Substantia nigra (tissue), 51 donors: ENCODE measurements at places on chromosomes 3 and 15.

DNA sequence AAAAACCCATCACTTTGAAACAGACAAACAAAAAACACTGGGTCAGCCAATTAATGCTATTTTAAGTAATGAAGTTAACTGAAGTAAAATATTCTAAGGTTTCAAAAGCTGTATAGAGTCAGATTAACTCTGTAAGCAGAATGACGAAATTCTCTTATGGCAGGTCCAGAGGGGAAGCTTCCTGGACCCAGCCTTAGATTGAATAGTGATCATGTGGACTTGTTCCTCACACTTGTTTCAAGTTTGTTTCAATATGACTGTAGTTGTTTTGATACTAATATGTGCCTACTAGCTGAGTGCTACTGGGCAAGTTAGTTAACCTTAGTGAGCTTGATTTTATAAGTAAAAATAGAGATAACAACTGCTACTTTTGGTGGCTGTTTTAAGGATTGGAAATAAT, 32.6 kb downstream of the PLS1 start:
- DNase-seq, result no peak

- no peak for DNase-seq
These were observed 145.9 kb upstream of the LRRFIP2 start for GRCh38 chr3:37320276-37320675.

DNA sequence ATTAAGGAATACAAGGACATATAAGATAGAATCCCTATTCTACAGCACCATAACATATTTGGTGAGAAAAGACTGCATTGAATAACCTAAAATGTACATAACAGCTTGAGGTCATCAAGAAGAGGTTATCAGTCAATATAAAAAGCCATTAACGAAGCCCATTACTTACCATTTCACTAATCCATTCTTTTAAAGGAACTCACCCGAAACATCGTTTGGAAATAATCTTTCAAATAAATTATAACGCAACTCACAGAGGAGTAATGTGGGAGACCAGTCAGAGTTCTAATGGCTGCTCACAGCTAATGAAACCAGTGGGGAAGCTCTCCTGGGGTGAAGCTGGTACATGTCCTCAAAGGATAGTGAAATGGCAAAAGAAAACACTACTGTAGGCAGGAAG, 188.4 kb downstream of the TBC1D5 start:
- DNase-seq, result no peak

GRCh38 chr3:24149032-24149431, 203.9 kb downstream of the NR1D2 start:
- no peak for DNase-seq

- no peak for DNase-seq
These were observed 164.3 kb downstream of the ECT2 start for GRCh38 chr3:172914854-172915253.

DNA sequence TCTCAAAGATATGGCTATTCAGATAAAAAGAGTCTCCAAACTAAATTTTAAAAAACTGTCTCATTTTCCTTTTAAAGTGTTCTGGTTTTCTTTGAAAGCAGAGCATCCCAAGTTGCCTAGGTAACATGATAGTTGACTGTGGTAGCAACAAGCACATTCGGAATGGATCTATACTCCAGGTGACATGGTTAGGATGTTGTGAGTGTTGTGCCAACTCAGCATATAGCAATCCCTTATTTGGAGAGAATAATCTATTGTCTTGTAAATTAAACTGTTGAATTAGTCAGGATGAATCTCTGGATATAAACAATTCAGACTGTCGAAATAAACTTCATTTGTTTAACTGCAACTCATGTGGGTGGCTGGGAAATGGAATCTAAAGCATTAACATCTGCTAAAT, 418.6 kb downstream of the TUSC7 start:
- DNase-seq, result no peak

GRCh38 chr3:21804330-21804729, 53.3 kb upstream of the ZNF385D start:
- DNase-seq, result no peak

GRCh38 chr3:32391643-32392535, at the start of gene CMTM7:
Gene CMTM7 (plus strand): TSS chr3:32391853. CDS start chr3:32391907, 54 bp downstream.
- no peak for DNase-seq

- DNase-seq, result no peak
These were observed 656.0 kb upstream of the GRM7 start for GRCh38 chr3:6204891-6205290.

DNA sequence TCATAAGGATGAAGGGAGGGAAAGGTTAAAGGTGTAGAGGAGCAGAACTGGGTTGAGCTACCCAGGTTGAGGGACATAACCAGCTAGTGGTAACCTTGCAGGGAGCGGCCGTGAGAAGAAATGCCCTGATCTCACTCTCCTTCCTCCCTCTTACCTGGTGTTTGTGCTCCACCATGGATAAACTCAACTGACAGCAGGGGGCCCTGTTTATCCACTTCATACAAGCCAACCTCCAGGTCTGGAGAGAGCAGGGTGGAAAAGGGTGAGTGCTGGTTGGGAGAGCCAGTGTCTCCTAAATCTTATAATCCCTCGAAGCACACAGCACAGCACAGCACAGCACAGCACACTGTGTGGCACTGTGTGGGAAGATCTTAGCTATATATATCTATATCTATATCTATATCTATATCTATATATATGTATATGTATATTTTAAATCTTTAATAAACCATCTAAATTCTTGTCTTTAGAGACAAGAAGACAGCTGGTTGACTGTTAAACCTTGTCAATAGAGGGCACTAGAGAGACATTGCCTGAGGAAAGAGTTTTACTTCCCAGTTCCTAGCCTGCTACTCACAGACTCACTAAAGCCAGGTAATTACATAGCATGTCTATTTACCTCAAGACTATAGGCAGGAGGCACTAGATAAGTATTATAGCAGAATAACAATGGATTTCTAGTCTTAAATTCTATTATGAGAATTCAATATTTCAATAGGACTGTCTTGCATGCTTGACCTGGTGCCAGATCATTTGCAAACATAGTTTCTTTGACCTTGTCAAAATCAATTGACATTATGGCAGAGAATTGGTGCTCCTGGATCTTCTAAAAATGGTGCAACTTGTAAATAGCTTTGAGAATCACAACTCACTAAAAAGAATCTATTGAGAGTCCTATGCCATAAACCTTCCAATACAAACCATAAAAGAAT, 21.7 kb upstream of the FMN1 start:
- DNase-seq, result no peak

- DNase-seq, result no peak
These were observed 397.4 kb downstream of the FEZF2 start for GRCh38 chr3:61975936-61976335.

DNA sequence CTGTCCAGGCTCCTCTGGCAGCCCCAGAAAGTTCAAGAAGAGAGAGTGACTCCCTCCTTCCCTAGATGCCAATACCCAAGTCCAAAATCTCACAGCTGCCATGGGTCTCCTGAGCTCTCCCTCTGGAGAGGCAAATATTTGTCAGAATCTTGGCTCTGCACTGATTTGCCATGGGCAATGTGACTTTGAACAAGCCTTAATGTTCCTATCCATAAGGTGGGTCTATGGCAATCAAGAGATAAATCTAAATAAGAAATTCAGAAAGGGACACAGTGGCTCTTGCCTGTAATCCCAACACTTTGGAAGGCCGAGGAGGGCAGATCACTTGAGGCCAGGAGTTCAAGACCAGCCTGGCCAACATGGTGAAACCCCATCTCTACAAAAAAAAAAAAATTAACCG, 12.4 kb upstream of the WNT7A start:
- no peak for DNase-seq

GRCh38 chr15:69511015-69511414, 58.4 kb downstream of the RPLP1 start:
- no peak for DNase-seq

GRCh38 chr3:126991366-126992200, 8.7 kb downstream of the PLXNA1 start:
- no peak for DNase-seq

DNA sequence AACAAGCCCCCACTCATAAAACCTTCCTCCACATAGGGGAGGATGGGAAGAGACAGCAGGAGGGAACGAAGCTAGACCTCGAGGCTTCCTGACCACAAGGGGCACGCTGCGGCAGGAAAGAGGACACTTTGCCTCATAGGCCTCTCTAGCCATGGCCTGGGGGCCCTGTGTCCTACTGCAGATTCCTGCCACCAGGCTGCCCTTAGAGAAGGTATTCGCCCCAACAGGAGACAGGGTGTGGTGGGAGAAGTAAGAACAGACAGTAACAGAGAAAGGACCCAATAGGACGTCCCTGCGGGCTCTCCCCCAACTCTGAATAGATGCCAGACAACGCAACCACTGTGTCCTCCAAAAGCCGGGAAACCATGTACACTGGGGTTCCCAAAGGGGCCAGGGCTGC, 36.8 kb downstream of the ADCY5 start:
- no peak for DNase-seq

GRCh38 chr3:196193736-196194541, 17.3 kb downstream of the ZDHHC19 start:
- no peak for DNase-seq

DNA sequence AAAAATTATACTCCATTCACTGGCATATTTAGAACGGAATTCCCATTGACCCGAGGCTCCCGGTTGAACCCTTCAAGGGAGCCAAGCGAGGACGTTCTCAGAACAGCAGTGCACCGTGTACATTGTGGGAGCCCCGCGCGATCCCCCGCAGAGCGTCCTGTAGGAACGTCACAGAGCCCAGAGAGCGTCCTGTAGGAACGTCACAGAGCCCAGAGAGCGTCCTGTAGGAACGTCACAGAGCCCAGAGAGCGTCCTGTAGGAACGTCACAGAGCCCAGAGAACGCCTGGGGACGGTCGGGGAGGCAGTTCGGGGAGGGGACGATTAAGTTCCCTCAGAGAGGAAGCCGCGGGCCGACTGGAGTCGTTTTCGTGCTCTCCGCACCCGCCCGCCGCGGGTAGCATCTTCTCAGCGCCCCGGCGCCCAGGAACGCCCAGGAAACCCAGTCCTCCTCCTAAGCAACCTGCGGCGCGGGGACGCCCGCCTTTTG, 506 bp upstream of the ATP1B3 start:
- DNase-seq, result peak; percentile 62

DNA sequence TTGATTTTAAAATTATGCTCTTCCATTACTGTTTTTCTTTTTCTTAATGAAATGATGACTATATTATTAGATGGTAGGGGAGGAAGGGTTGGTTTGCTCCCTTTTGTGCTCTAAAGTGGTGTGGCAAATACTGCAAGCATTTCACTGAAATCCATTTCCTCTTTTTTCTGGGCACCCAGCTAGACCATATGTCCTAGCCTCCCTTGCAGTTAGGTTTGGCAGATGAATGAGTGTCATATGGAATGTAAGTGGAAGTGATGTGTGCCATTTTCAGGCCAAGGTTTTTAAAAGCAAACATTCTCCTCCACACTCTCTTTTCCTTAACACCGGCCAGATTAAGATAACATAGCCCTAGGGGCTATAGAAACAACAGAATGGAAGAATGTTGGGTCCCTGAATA, 363.0 kb downstream of the FGF12 start:
- no peak for DNase-seq

DNA sequence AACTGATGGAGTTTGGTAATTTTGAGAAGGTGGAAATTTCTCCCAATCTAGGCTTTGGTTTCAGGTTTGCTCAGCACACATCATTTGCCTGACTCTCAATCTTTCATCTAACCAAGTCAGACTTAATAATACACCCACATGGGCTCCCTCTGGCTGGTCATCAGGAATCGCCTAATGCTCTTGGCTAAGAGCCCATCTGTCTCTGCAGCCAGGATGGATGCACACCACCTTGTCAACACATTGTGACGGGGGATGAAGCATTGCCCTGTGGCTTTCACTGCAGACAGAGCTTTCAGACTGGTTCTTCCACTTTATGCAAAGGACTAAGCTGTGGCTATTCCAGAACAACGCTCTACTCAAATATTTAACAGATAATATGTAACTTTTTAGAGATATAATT, 3.0 kb upstream of the HDGFL3 start:
- DNase-seq, result no peak

DNA sequence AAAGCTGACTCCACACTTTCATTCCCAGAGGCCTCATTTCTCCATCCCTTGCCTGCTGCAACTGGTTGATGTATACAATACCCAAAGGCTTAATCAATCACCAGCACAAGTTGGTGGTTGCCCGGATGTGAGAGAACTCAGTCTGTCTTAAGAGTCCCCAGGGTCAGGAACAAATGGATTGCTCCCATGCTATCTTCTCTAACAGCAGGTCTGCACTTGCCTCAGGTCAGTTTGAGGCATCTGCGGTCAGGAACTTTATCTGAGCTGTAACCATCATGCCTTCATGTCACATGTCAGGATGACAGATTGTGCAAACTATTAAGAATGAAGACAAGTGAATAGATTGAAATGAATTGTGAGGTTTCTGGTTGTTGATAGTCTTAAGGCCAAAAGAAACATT, 56.1 kb downstream of the BFSP2 start:
- no peak for DNase-seq

GRCh38 chr3:101261506-101261905, 58.9 kb downstream of the IMPG2 start:
- DNase-seq, result no peak

GRCh38 chr3:100902572-100902971, 90.6 kb downstream of the ABI3BP start:
- DNase-seq, result no peak

- no peak for DNase-seq
These were observed 56.5 kb upstream of the RASA2 start for GRCh38 chr3:141430316-141430715.

DNA sequence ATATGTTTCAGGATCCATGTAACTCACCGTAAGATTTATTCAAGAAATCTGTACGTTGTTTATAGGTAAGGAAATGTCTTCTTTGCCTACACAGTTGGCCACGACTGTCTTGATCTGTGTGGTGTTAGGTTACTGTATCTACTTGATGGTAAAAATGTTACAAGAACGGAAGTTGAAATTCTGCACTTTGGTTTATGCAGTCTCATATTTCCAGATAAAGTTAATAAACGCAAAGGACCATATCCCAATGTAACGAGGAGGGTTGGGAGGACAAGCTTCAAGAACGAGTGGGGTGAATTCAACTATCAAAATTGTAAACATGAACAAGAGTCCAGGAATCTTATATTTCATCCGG, 1.0 kb downstream of the USF3 start:
- DNase-seq, result no peak

DNA sequence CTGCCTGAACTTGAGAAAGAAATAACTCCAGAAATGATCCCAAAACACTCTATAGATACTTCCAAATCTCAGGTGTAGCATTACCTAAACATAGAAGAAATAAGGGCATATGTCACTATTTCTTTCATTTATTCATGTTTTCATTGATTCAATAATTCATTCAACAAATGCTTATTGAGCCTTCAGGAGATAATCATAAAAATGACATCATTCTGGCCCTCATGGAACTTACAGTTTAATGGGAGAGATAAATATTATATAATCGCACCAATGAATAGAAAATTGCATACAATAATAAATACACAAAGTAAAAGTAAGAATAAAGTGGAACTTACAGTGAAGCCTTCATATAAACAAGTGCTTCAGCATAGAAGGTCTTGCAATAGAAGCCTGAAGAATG, 58.1 kb upstream of the NR2F2 start:
- no peak for DNase-seq

GRCh38 chr15:77632534-77633133, at the start of gene LINGO1:
Gene LINGO1 (minus strand): TSS chr15:77632912. CDS start chr15:77632315, 597 bp downstream.
- DNase-seq, result peak; percentile 58
